Endothelial cell of umbilical vein (primary cell): ENCODE measurements at places on chromosomes 3 and 15.

DNA sequence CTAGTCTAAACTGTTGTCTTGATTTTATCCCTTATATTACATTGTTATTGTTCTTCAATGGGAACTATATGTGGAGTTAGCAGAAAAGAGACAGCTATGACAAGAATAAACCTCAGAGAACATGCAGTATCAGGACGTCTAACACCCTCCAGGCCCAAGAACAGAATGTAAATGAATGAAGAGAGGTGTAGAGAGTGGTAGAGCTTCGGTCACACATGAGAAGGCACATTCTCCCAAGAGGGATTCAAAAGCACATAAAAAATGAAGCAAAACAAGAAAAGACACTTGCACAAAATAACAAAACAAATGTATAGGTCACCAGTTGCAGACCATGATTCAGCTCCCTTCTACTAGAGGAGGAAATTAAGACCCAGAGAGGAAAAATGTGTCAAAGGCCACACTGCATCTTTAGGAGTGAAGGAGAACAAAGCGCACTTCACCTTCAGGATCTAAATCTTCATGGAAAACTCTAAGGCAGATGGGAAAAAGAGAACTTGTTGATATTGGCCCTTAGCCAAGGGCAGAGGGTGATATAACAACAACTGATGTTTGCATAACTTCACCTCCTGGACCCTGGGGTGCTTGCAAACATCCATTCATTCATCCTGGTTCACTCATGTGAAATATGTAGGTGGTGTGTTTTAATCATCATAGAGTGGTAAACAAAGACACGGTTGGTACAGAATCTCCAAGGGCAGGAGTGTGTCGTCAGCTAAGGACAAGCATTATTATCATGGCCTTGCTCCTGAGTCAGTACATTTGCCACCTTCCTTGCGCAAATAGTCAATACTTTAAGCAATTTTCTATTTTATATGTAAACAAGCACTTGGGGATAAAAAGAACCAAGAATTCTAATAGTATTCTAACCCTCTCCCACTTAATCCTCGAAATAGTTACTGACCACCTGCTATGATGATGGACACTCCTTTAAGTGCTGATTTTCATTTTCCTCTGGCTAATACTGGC, 8.8 kb downstream of the NEK10 start:
- DNase-seq: peak; percentile 98

DNA sequence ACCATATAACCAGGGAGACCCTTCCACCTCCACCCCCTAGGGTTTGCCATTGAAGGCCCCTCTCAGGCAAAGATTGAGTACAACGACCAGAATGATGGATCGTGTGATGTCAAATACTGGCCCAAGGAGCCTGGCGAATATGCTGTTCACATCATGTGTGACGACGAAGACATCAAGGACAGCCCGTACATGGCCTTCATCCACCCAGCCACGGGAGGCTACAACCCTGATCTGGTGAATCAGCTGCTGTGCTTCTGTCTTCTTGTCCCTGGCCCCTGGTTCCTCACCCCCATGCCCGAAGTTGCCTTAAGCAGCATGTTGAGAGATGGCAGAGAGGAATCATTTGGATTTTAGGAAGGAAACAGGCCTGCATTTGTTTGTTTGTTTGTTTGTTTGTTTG, 98.4 kb downstream of the FLNB start:
- DNase-seq: no peak

GRCh38 chr3:119331661-119332060, 37.5 kb downstream of the ARHGAP31 start:
- DNase-seq: no peak

DNA sequence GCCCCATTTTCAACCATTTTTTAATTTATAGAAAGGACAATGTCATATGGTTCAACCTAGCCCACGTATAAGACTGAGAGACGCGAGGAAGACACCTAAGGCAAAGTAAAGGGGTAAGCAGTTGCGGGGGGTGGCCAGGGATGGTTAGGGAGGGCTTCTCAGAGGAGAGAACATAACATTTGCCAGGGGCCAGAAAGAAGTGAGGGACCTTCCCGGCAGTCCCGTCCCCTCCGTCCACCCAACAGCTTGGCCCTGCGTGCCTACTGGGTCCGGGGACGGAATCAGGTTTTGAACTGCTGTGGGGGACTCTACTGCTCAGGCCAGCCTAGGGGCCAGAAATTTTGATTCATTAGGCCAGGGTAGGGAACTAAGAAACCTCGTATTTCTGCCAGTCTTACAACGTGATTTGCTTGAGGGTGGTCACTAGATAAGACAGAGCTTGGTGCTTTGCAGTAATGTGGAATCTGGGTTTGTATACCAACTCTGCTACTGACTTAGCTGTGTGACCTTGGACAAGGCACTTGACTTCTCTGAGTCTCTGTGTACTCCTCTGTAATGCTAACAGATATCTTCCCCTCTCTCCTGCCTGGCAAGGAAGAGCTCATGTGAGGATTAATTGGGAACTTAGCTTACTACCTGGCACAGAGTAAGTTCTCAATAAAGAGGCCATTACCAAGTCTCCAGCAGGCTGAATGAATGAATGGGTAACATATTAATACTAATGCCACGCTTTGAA, 734 bp upstream of the SLC6A20 start:
- no peak for DNase-seq

- DNase-seq: peak; percentile 87
These were observed 143.4 kb upstream of the RASGRP1 start for GRCh38 chr15:38707802-38708671.

DNA sequence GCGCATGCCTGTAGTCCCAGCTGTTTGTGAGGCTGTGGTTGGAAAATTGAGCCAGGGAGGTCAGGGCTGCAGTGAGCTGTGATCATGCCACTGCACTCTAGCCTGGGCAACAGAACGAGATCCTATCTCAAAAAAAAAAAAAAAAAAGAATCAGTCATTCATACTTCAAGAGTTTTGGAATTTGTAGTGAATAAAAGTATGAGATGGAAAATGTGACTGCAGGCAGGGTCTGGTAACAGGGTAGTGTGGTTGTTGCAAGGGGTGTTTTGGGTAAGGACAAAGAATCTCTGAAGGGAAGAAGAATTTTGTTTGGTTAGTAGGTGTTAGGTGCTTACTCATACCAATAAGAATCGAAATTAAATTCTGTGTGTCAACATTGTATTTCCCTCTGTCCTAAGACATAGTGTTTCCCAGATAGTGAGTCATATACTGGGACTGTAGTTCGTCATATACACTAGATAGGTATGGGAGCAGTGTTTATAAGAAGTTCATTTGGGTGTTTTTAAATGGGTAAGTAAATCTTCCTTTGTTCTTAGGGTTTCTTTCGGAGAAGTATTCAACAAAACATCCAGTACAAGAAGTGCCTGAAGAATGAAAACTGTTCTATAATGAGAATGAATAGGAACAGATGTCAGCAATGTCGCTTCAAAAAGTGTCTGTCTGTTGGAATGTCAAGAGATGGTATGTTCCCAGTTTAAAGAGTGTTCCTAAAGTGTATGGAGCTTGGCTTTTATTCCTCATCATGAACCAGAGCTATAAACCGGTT, 14.2 kb downstream of the NR1D2 start:
- DNase-seq: peak; percentile 87
